ENCODE measurements at places on chromosomes 12 and 14. TPM values are rescaled to one million over a fixed set of nuclear protein-coding genes. Genes with fewer than 3 reads are reported as not detected.
A peak's percentile ranks its signal among the peaks of the same experiment; 100 is the strongest.

Gene EGLN3
- 3.1 TPM for total RNA-seq

Gene NPFF
- not detected for total RNA-seq

GRCh38 chr12:21568115-21568514 lies 36.5 kb downstream of the GYS2 start:
- H3K4me3 ChIP-seq, result no peak overlapping the region
- H3K36me3 ChIP-seq, result no peaks in the 10 kb centered on the region
- no peaks in the 10 kb centered on the region for H3K27me3 ChIP-seq

GRCh38 chr12:85244561-85244960 lies 35.5 kb upstream of the ALX1 start:
- H3K27ac ChIP-seq, result no peak overlapping the region
- no peak for DNase-seq
- H3K36me3 ChIP-seq, result no peaks in the 10 kb centered on the region
- H3K4me1 ChIP-seq, result no peaks in the 10 kb centered on the region
- no peak overlapping the region for H3K4me3 ChIP-seq

DNA sequence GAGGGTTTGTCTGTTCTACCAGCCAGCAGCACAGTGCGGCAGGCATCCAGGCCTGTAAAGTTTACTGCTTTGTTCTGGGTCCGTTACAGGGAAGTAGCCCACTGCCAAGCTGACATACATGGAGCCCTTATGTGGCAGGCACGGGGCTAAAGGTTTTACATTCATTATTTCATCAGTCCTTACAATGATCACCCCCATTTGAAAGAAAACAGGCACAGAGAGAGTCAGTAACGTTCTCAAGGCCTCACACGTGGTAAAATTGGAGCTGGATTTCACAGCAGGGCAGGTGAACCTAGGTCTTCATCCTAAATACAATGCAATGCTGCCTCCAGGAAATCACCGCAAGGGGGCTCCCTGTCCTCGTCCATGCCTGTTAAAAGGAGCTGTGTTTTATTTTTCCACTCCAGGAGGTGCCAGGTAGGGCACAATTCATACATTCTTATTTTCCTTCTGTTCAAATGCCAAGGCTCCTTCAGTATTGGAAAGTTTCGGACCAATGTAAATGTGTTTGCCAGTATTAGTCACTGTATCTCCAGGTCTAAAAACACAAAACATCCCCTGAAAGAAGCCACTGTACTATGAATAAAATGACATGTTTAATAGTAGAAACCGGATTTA lies 172.2 kb upstream of the GZMB start:
- no peaks in the 10 kb centered on the region for H3K27me3 ChIP-seq
- no peak overlapping the region for H3K4me3 ChIP-seq
- H3K27ac ChIP-seq, result no peak overlapping the region
- no peaks in the 10 kb centered on the region for H3K36me3 ChIP-seq
- DNase-seq, result peak; percentile 52

All from SJSA1 (cell line).